ENCODE measurements at places on chromosomes 4 and X.

- DNase-seq: no peak
Measured at GRCh38 chr4:57280481-57280880, 170.3 kb upstream of the IGFBP7 start.

DNA sequence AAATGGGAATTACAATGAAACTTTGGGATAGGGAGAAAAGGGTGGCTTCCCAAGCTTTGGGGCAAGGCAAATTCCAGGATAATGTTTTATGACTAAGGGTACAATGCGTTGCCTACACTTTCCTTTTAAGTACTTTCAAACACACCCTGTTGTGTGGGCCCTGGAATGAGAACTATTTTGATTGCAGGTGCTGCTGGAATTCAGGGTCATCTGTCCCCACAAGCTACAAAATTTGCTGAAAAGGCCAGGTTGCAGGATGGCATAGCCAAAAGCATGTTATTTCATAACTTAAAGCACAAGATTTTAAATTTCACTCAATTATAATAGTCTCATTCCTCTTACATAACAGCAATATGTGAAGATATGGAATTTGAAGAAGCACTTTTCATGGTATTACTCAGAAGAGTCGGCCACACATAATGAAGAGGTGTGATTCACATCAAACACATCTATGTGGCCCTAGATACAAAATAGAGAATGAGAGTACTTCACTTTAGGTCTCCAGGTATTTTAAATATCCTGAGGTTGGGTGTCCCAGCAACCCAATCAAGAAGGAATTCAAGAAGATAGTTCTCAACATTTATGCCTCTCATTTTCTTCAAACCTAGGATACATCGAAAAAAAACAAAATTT, 89.3 kb downstream of the APBB2 start:
- no peak for DNase-seq

DNA sequence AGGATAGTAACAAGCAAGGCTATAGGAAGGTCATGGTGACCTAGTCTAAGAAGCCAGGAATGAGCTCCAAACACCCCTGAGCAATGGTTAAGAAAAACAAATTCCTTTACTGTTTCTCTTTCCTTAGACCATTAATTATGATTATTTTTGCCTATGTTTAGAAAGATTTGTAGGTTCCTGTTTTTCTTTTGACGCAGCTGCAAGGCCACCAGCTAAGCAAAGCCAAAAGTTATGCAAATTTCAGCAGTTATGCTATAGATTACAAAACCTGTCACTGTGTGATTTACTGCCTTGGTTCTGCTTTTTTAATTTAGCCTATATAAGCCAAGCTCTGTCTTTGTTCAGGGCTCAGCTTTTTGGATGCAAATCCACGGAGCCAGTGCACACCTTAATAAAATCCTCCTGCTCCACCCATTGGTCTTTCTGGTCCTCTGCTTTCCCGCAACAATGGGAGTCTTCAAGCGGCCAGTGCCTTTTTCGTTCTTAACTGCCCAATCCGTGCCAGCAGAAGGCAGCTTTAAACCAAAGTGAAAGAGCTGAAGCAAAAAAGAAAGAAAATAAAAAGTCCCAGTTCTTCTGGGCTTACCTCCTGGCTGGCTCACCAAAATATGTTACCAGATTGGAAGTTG, 1.4 kb upstream of the CEP135 start:
- peak; percentile 34 for DNase-seq

- no peak for DNase-seq
Measured at GRCh38 chrX:110301194-110301593, 16.7 kb downstream of the AMMECR1 start.

- DNase-seq: no peak
Measured at GRCh38 chrX:13937370-13938050, 92.2 kb downstream of the GEMIN8 start.

Measured in SK-N-MC (cell line).